ENCODE measurements at places on chromosomes 6 and 20.

- no peak for DNase-seq
Measured at GRCh38 chr6:110661414-110661813, 153.9 kb downstream of the CDK19 start.

GRCh38 chr6:158798311-158798710 lies 20.9 kb downstream of the EZR start:
- DNase-seq = no peak

DNA sequence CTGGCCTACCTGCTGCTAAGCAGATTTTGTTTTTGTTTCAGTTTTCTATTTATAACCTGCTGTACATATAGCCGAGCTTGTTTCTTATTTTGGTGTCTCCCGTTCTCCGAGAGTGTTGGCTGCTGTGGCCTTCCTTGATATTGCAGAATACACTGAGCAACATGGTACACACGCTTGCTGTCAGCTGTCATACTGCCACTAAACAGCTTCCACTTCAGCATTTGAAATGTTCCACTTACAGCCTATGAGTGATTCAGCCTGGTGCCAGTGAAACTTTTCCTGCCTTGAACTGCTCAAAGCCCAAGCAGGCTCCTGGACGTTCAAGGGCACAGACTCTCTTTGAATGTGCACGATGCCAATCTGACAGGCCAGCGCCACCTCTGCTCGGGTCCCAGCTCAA lies 87.1 kb downstream of the PSMG4 start:
- DNase-seq = no peak

DNA sequence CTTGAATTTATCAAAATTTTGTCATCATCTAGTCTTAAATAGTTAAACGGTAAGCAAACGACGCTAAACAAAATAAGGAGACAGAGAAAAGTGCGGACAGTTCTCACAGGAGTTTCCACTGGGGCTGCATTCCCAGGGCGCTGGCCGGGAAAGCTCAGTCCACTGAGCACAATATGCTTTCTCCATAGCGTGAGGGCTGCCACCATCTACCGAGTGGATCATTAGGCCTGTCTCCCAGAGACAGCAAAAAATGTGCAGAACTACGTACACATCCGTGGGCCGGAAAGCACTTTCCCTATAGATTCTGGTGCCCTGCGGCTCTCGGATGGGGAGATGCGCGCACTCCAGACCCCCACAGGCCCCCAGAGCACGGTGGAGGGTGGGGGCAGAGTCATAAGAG lies 84.9 kb downstream of the THBS2 start:
- no peak for DNase-seq

GRCh38 chr6:128242765-128243403 lies 277.5 kb downstream of the PTPRK start:
- DNase-seq = no peak

GRCh38 chr6:132190815-132191175 lies 210.5 kb downstream of the MOXD1 start:
- DNase-seq = no peak

- DNase-seq = peak; percentile 29
Measured at GRCh38 chr6:97394160-97394748, 111.2 kb upstream of the MMS22L start.

GRCh38 chr6:1913577-1913976 lies 303.9 kb downstream of the FOXC1 start:
- DNase-seq = no peak

Data from DMS153 (cell line).